ENCODE measurements at places on chromosomes 7 and 10.

GRCh38 chr7:17178545-17178944, 119.9 kb upstream of the AHR start:
- DNase-seq = no peak

GRCh38 chr10:33900596-33900995, 566.1 kb upstream of the NRP1 start:
- DNase-seq = no peak

DNA sequence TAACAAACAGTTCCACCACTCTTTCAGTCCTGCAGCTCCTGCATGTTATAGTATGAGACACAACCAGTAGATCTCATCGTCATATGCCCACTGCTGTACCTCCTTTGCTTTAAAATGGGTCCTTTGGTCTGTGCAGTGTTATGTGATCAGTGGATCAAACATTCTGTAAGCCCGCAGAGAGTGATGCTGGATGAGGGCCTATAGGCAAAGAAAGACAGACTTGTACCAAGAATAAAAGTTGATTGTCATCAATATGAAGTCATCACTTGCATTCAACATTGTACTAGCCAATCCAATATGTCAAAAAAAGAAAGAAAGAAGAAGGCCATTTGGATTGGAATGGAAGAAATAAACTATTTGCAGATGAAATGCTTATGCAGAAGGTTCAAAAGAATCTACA, 79.8 kb upstream of the PHYHIPL start:
- DNase-seq = no peak

DNA sequence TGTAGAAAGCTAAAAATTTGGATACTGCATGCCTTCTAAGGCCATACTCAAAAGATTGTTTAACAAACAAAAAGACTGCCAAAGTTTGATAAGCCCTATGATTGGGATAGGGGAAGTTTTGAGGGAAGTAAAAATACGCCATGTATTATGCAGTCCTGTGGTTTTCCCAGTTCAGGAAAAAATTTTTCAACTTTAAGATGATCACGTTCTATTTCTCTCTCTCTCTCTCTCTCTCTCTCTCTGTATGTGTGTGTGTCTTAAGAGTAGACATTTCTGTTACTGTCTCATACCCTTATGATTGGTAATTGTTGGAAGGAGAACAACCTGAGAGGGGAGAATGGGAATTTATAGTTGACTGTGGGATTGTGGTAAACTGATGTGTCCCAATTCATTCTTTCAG, 69.1 kb upstream of the CYP26C1 start:
- DNase-seq = no peak

DNA sequence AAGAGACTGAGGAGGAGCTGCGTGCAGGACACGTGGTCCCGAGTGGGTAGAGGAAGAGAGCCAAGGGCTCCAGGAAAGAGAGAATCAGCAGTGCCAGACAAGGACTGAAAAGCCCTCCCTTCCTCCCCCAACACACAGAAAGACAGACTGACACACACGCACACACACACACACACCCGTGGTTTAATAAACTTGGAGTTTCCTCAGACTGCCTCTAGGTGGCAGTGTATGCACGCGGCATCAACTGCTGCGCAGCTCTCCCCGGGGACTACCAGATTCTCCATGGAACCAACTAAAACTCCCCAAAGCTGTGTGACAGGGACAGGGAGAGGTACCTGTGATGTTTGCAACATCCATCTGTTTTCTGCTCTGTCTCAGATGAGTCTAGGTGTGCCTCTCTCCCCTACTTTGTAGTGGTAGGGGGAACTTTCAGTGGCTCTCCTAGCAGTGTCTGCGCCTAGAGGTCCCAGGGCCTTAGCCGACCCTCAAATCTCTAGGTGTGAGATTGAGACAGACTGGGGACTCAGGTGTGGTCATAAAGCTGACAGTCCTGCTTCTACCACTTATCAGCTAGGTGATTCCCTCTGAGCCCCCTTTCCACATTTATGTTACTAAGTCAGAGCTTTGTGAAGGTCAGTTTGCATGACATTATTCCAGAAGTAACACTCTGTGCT, 9.3 kb upstream of the TSPAN14 start:
- no peak for DNase-seq

DNA sequence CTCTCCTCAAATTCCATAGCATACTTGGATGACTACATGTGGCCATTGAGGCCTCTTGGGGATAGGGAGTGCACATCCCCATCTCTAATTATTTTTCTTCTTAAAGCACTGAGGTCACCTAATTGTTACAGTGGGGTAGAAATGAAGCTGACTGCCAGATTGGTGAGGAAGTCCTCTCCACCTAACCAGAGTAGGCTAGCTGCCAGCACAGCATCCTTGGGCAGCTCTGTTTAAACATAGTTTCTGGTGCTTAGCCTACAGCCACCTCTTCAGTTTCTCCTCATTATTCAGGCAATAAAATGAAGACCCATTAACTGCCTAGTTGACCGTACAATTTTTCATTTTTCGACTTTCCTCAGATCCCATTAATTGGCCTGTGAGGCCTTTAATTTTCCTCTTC, 104.6 kb downstream of the MLLT10 start:
- no peak for DNase-seq

GRCh38 chr7:21338728-21339164, 89.1 kb upstream of the SP4 start:
- no peak for DNase-seq

Measured in NCI-H774 (cell line).